Foreskin melanocyte (primary cell): ENCODE measurements at places on chromosomes 6 and 20.
A peak's percentile ranks its signal among the peaks of the same experiment; 100 is the strongest.

- no peak for DNase-seq
Measured at GRCh38 chr6:168528474-168529095, 87.6 kb downstream of the SMOC2 start.

GRCh38 chr20:59508729-59509128 is 95.6 kb upstream of the PHACTR3 start:
- DNase-seq, result no peak

- DNase-seq, result no peak
Measured at GRCh38 chr20:46365487-46366220, 40.8 kb downstream of the ELMO2 start.

DNA sequence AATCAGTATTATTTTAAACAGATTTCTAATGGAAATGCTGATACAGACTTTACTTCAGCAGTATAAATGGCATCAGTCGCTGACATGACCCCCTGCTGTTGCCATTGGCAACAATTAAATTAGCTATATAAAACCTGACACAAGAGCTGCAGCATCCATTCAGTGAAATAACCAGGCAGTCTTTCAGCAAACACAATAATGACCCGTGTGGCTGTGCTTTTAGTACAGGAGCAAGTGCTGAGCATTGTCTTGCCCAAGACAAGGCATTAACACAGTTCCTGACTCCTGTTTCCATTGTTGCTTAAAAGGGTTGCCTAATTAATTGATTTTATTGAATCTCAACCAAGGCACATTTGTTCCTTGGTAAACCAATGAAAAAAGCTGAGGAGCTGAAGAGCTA is 382.1 kb downstream of the HACE1 start:
- no peak for DNase-seq

GRCh38 chr6:44297063-44298038 is 15.8 kb downstream of the AARS2 start:
- DNase-seq, result peak; percentile 10

- DNase-seq, result no peak
Measured at GRCh38 chr6:17881085-17881858, 106.2 kb downstream of the KIF13A start.

- DNase-seq, result no peak
Measured at GRCh38 chr20:24718696-24719095, 230.4 kb upstream of the CST7 start.

DNA sequence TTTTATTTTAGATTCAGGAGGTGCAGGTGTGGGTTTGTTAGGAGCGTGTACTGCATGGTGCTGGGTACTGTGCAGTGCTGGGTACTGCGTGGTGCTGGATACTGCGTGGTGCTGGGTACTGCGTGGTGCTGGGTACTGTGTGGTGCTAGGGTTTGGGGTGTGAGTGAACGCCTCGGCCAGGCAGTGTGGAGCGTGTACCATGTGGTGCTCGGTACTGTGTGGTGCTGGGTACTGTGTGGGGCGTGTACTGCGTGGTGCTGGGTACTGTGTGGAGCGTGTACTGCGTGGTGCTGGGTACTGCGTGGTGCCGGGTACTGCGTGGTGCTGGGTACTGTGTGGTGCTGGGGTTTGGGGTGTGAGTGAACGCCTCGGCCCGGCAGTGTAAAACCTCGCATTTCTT is 62.9 kb downstream of the WDR27 start:
- no peak for DNase-seq

DNA sequence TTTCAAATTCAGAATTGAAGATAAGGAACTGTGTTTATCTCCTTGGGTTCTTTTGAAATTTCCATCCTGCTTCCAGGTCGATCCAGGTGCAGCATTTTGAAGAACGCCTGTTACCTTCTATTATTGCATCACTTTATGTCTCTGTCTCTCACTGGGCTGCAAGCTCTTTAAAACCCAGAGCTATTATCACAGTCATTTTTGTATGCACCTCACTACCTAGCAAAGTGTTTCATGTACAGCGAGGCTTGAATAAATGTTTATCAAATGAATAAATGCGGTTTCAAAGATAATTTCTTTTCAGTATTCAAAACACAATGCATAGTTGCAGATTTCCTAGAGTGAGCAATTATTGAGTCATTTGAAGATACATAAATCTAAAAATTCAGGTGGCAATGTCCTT is 34.2 kb downstream of the GFOD1 start:
- no peak for DNase-seq

GRCh38 chr20:42435230-42435629 is 754.5 kb downstream of the PTPRT start:
- no peak for DNase-seq

- no peak for DNase-seq
Measured at GRCh38 chr6:114144887-114145851, 174.2 kb upstream of the HDAC2 start.

- no peak for DNase-seq
Measured at GRCh38 chr6:148887181-148887580, 140.4 kb downstream of the UST start.

GRCh38 chr6:13593720-13594119 is 19.3 kb downstream of the SIRT5 start:
- DNase-seq, result no peak

GRCh38 chr6:23499549-23499948 is 626.5 kb upstream of the NRSN1 start:
- no peak for DNase-seq

GRCh38 chr6:163113358-163113962 is 301.1 kb upstream of the QKI start:
- DNase-seq, result no peak

GRCh38 chr6:41935685-41936072 is 5.9 kb downstream of the CCND3 start:
- no peak for DNase-seq

- no peak for DNase-seq
Measured at GRCh38 chr6:156160795-156161165, 616.4 kb upstream of the ARID1B start.

DNA sequence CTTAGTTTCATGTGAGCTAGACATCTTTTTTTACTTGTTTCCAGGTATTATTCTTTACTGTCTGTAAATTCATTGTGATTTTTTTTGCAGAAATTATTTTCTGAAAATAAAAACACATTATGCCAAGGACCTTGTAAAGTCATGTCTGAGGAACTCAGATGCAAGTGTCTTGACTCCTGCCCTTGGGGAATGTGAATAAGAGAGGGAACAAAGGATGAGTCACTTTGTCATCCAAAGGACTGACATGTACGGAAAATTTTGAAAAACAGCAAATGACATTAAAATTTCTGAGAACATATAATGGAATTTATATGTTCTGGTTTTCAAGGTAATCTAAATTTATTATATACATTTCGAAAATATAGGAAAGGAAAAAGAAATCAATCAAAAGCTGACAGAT is 660.4 kb downstream of the CD109 start:
- DNase-seq, result no peak

DNA sequence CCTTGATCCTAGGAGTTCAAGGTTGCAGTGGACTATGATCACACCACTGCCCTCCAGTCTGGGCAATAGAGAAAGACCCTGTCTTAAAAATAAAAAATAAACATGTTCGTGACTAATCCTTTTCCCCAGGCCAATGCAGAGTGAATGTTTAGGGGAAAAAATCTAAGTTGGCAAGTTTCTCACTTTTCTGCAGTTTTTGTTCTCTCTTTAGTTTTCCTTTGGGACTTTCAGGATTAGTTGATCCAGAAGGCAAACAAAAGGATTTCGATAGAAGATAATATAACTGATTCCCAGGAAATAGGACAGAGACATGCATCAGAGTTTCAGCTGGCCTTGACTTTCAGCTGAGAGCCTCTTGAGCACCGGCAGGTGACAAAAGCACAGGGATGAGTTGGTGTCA is 53.3 kb downstream of the SOD2 start:
- no peak for DNase-seq

DNA sequence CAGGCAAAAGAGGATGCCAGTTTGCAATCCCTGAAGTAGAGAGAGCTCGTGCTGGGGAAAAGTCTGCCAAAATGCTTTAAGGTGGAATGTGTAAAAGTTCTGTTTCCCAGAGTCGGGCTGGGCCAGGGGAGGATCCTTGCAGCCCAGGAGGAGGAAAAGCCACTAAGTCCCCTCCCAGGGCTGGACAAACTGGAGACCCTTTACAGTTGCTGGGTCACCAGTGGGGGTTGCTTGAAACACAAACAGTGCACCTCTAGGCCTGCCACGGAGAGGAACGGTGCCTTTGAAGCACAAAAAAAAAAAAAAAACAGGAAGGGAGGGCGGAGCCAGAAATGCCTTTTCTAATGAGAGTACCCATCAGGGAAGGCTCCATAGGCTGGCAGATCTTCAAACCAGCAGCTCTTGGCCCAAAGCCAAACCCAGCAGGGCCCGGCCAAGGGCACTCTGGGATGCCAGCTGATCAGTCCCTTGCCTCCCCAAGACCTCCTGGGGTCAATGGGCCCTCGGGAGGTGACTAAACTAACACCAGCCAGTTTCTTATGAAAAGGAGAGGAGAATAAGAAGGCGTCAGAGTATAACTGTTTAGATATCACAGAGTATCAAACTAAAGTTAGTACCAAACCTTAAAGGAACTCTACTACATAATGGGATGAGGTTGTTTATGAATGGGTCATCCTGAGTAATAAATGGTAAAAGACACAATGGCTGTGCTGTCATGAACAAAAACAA is 23.7 kb downstream of the HLA-A start:
- peak; percentile 85 for DNase-seq

- DNase-seq, result no peak
Measured at GRCh38 chr6:100134703-100135102, 140.7 kb upstream of the MCHR2 start.

DNA sequence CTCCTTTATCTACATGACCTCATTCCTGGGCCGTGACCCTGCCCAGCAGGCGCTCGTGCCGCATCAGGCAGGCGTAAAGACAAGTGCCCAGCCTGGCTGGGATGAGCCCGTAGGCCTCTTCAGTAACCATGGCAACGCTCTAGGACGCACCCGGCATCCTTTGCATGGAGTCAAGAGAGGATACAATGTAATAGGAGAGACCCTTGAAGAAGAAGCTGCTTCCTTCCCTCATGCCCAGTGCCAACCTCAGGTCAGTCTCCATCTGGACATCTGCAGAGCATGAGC is 5.0 kb upstream of the LSM14B start:
- DNase-seq, result no peak

DNA sequence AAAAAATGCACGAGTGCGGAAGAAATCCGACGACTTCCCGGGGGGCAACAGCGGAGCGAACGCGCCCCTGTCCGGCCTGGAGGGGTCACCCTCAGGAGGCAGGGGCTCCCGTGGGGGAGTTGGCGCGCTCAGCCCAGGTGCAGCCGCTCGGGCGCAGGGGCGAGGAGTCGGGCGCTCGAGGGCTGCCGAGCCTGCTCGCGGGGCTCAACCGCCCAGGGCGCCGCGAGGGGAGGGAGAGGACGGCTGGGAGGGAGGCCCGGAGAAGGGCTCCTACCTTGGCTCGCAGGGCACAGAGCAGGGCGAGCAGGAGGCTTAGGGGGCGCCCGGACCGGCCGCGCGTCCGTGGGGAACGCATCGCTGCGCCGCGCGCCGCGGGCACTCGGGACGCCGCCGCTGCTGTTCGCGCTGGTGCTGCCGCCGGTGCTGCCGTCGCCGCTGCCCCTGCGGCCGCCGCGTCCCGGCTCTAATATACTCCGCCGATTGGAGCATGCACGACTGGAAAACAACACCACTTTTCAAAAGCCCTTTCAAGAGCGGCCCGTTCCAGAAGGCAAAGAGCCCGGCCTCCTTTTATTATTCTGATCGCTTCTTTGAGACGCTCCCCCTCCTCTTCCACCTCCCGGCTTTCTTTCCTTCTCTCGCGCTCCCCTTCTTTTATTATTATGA is 490 bp downstream of the JAG1 start:
- DNase-seq, result no peak

DNA sequence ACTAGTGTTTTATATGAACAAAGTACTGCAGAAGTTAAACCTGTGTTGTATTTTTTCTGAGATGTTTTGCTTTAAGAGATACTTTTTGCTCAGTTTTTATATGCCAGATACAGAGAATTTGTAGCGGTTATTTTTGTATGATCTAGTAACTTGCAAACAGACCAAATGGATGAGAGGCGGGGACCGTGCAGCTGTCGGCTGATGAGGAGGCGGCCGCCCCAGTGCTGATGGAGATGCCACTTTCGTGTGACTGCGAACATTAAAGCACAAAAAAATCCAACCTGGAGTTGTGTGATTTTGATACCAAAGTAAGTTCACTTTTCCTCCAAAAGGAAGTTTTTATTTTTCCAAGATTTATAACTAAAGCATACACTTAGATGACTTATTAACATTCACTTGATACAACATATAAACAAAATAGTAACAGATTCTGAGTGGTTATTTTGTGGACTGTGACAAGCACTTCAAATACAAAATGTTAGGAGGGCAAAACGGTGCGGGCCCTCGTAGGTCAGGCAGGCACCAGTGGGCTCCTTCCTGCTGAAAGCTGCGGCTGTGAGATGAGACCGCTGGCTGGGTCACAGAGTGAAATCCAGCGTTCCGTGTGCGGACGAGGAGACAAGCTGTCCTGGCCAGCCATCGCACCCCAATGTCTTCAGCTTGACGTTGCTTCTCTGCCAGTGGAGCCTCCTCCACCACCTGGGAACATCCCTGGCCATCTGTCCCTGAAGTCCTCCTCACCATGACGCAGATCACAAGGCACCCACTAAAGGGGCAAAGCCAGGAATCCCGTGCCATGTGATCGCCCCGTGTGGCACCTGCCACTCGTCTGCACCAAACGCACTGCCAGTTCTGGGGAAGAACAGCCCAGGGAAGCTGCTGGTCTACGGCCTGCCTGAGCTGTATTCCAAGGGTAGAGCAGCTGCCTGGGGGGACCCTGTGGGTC is 4.0 kb upstream of the OGFR start:
- DNase-seq, result no peak

DNA sequence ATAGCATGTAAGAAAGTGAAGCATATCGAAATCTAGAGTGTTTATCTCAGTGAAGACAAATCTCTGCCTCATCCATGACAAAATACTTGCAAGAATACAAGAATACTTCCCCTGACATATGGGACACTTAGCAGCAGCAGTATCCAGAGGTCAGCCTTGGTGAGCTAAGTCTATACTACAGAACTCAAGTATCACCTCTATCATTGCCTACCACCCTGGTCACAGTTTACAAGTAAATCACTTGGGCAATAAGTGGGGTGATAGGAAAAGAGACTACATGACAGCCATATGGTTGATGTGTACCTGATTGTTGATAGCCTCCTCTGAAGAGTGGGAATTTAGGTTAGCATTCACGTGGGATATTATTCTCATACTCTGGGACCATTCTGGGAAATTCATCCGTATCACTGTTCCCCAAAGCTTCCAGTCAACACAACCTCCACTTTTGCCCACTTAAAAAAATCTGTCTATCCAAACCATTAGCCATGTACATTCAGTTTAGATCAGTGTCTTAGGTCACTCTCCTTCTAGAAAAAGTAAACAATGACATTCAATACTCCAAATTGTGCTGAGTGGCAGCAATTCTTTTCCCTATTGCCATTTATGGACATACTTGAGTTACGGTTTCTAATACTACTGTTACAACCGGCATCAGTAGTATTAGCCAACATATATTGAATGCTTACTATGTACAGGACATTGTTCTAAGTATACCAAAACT is 118.2 kb upstream of the PRSS16 start:
- no peak for DNase-seq
